H7 (cell line): ENCODE measurements at places on chromosomes 6 and 20. TPM values are rescaled to one million over a fixed set of nuclear protein-coding genes. Genes with fewer than 3 reads are reported as not detected.

- DNase-seq = no peak
These were observed 30.9 kb upstream of the PTPRT start for GRCh38 chr20:43220612-43221011.

GRCh38 chr6:7183707-7184106 is 75.9 kb downstream of the RREB1 start:
- DNase-seq = no peak

DNA sequence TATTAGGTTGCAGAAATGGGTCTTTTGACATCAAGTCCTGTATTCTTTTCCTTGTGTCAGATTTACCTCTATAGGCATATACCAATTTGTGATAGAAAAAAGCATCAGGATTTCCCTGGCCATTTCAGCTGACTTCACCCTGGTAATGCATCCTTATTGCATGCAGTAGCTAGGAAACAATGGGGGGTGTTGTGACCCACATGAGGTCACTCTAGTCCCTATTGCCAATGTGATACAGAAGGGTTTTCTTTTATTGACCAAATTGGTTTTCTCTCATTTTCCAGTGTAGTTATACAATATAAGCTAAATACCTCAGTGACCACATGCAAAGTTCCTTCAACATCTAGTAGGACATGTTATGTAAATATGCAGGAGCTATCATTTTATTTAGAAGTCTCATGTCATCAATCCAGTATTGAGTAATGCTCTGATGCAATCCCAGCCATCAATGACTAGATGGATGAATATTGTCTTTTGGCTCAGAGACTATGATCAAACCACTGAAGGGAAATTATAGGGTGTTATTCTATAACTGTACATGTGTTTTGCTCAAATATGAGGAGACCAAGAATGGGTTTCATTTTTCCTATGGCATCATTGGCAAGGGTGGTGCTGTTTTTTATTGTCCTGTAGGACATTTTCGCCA is 177.7 kb downstream of the KLHL32 start:
- DNase-seq = no peak

DNA sequence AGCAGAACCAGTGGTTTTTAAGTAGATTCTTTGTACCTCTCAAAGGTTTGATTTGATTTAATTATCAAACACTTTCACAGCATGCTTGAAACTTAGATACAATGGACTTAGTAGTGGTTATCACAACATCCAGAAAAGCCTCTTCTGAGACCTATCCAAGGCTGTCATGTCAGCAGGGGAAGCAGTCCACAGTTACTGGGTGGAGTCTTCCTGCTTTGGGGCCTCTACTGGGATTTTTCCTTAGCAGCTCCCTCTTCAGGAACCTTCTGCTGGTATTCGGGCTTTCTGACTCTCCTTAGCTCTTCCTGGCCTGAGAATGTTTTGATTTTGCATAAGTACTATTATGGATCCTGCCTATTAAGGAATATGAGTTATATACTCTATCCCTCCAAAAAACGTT is 36.0 kb downstream of the ARFGEF2 start:
- DNase-seq = no peak

DNA sequence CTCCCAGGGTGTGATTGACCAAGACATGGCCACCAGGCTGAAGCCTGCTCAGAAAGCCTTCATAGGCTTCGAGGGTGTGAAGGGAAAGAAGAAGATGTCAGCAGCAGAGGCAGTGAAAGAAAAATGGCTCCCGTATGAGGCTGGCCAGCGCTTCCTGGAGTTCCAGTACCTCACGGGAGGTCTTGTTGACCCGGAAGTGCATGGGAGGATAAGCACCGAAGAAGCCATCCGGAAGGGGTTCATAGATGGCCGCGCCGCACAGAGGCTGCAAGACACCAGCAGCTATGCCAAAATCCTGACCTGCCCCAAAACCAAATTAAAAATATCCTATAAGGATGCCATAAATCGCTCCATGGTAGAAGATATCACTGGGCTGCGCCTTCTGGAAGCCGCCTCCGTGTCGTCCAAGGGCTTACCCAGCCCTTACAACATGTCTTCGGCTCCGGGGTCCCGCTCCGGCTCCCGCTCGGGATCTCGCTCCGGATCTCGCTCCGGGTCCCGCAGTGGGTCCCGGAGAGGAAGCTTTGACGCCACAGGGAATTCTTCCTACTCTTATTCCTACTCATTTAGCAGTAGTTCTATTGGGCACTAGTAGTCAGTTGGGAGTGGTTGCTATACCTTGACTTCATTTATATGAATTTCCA is 4.6 kb upstream of the SNRNP48 start:
- no peak for DNase-seq

GRCh38 chr6:54680531-54680930 is 166.0 kb upstream of the FAM83B start:
- DNase-seq = no peak

DNA sequence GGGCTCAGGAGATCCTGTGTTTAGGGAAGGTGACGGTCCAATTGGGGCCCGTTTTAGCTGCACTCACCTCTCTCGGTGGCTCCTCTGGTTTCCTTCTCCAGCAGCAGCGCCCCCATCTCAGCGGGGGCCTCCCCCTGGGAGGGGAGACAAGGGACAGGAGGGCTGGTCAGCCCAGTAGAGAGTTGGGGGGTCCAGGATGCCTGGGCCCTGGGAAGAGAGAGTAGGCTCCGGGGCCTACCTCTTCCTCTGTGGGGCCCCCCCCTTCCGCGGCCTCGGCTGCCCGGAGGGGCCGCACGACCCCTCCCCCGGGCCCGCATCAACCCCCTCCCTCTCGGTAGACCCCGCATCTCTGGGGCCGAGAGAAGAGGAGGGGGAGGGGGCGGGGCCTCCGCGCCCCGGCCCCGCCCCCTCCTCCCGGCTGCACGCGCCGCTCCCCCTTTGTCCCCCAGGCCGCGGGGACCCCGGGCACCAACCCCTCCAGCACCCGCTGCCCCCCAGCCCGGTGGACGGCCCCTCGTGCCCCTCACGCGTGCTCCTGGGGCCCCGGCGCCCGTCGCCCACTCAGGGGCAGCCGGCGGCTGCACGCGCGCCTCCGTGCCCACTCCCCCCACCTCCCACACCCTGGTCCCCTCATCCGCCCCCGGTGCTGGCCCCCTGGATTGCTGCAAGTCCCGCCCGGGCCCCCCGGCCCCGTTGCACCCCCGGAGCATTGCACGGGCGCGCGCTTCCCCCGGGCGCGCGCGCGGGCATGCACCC is 464 bp downstream of the EHMT2 start:
- DNase-seq = peak; percentile 96

DNA sequence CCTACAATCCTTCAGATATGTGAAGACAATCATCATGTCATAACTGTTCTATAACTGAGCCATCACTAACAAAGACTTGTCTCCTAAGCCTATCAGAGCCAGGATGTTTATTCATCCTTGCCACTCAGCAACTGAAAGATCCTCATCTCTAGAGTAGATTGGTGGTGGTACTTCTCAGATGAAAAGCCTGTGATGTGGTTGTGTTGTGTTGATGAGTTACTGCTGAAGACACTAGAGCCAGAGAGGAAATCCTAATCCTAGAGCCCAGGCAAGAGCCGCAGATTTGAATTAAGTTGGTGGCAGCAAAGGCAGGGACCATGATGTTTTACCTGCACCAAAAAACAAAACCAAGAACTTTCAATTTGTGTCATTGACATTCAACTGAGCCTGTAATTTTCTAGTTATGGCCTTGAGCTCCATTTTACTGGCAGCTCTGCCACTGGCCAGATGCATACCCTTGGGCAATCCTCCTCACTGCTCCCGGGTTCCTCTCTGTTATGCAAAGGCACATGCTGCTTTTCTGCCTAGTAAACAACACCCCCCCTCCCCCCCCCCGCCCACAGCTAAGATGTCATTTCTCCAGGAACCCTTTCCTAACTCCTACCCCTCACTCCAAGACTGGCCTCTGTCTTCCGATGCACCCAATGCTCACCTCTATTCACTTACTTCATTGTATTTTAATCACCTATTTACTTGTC is 50.2 kb upstream of the REV3L start:
- peak; percentile 54 for DNase-seq

OLIG3 gene
- total RNA-seq = 0.07 and 0.28 TPM in 2 replicates

GRCh38 chr6:90502866-90503407 is 83.9 kb downstream of the MAP3K7 start:
- peak; percentile 22 for DNase-seq

- no peak for DNase-seq
These were observed 102.3 kb upstream of the TSHZ2 start for GRCh38 chr20:52869698-52870501.
